ENCODE measurements at places on chromosomes 7 and 10.
A peak's percentile ranks its signal among the peaks of the same experiment; 100 is the strongest.

DNA sequence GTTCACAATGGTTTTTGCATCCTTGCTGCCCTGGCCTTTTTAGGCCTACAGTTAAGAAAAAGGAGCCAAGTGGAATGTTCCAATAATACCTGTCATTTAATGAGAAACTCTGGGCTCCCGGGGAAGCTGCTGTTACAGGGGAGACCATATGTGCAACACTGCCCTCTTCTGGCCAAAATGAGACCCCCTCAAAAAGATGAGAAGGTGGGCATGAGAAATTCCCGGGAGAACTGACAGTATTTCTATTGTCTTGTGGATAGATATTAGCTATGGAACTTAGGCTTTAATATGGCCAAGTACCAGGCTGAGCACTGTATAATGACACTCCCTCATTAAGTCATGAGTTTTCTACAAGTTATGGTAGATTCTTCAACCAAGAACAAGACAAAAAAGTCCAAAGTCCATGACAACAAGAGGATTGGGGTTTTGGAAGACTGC, 99.4 kb downstream of the CCDC3 start:
- peak; percentile 74 for DNase-seq

GRCh38 chr7:101690061-101690460, 61.0 kb upstream of the MYL10 start:
- no peak for DNase-seq

DNA sequence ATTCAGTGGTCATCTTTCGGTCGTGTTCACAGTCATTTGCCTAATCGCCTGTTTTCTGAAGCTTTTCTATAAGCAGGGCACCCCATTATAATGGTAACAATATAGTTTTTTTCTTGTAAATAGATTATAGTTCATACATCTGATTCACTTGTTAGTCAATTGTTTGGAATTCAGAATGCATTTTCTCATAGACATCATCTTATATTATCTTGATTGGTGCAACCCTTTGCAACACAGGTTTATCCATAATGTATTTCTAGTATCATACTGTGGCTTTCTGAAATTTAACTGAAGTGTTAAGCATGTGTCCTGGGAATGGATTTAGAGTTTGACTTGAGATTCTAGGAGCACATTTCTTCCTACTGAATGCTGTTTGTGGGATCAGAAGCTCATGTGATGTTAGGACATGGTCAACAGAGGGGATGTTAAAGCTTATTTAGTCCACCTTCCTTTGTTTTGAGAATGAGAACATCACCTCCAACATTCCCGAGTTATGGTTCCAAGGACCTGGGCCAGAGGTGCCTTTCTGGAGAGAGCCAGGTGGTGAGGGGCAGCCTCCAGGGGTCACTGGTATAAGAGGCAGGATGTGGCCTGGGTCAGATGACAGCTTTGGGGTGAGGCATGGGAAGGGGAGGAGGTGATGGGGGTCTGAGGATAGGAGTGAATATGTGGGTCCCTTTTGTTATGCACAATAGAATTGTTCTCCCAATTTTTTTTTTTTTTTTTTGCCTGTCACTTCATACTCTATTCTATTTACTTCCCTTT, 415.6 kb downstream of the EXOC4 start:
- DNase-seq = no peak

GRCh38 chr10:30755441-30755953, 125.9 kb upstream of the LYZL2 start:
- no peak for DNase-seq

GRCh38 chr10:97353945-97354344, 19.4 kb upstream of the FRAT2 start:
- DNase-seq = no peak

DNA sequence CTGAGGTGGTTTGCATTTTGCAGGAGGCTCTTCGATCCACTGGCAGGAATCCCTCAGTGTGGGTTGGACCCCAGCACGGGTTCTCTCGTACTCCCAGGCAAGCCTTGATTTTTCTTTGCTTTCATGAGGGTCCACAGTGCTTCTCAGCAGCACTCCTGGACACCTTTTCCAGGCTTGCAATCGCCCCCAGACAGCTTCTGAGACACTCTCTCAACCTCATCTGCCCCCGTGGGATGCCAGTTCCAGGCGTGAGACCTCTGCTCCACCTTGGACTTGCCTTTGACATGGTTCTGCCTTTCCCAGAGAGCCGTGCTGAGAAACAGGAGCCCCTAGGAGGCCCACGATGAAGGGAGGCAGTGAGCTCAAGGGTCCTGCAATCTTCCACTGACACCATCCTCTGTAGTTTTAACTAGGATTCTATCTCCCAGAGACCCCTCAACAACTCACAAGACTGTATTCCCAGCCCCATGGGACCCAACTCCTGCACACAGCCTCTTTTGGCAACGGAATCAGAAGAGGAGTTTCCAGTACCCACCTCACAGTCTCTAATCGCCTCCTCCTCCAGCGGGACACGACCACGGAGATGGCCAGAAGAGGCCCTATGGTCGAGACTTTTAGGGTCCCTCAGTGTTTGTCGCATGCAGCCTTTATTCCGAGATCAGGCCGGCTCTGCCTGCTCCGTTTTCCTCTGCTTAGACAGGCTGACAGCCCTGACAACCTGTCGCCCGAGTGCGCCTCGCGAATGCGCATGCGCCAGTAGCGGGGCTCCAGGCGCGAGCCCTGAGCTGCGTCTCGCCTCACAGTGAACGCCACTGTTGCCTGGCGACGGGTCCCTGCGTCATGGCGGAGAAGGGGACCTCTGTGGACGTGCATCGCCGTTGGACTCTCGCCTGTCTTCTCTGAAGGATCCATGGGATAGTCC, 26.0 kb upstream of the ZNF273 start:
- no peak for DNase-seq

DNA sequence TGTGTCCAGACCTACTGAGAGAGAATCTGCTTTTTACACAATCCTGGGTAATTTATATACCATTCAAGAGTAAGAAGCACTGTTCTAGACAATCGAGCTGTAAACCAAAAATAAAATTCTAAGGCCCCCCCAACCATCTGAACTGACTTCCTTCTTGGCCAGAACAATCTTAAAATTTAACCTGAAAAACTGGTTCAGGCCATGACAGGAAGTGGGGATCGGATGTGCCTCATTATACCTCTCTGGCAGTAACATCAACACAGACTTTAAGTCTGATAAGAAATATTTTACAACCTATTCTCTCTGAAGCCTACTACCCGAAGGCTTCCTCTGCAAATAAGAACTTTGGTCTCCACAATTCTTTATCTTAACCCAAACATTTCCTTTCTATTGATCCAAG, 75.2 kb upstream of the KIF5B start:
- no peak for DNase-seq

GRCh38 chr7:72268796-72269195, 143.3 kb downstream of the CALN1 start:
- DNase-seq = no peak

GRCh38 chr10:124449170-124450011, 444 bp downstream of the NKX1-2 start:
- no peak for DNase-seq

- DNase-seq = no peak
These were observed 44.7 kb downstream of the PDE1C start for GRCh38 chr7:32025381-32026082.

DNA sequence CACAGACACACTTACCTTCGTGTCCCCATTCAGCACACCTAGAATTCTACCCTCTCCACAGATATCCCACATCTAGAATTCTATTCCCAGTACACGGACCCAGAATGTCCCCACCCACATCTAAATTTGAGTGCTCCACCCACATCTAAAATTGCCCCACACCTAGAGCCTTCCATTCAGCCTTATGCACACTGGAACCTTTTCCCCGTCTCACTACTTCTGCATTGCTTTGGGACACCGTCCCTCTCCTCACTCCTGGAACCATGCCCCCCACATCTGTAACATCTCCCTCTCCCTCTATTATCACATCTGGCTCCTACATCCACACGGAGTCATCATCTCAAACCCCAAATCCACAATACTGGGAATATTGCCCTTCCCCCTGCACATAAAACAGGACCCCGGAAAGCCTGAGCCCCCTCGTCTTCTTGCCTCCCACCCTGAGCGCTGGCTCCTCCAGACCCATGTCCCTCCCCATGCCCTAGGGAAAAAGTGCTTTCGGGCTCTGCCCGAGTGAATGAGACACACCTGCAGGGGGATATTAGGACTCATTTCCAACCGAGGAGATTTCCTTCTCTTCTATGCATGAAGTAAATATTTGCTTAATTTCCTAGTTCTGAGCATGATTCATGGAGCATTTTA, 125.8 kb upstream of the UNC5B start:
- DNase-seq = no peak

- no peak for DNase-seq
These were observed 12.1 kb downstream of the GIMAP6 start for GRCh38 chr7:150620061-150620460.

DNA sequence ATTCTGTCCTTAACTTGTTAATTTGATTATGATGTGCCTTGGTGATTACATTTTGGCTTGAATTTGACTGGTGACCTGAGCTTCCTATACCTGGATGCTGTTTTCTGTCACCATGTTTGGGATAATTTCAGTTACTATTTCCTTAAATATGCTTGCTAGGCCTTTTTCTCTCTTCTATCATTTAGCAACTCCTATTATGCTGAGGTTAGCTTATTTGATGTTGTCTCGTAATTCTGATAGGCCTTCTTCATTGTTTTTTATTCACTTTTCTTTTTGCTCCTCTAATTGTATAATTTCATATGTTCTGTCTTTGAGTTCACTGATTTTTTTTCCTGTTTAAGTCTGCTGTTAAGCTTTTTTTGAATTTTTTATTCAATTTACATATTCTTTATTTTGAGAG, 184.9 kb downstream of the ITGB1 start:
- DNase-seq = no peak

DNA sequence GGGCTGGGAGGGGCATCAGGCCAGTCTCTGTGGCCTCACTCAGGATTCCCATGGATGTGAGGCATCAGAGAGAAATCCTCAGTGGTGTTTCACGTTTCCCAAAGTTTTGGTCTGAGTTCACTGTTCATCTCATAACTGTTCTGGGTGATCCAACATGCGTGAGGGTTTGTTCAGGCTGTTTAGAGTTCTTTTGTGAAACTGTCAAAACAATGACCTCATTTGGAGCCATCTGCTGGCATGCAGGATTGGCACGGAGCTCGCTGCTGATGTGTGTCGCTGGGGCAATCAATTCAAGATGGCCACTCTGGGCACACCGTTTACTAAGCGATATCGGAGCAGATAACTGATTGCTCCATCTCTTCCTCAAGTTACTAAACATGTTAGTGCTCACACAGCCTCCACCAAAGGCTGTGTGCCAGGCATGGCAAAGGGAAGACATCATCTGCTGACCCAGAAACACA, 365.6 kb downstream of the WDR11 start:
- no peak for DNase-seq

GRCh38 chr7:95056901-95057300, 149.5 kb downstream of the PPP1R9A start:
- no peak for DNase-seq

DNA sequence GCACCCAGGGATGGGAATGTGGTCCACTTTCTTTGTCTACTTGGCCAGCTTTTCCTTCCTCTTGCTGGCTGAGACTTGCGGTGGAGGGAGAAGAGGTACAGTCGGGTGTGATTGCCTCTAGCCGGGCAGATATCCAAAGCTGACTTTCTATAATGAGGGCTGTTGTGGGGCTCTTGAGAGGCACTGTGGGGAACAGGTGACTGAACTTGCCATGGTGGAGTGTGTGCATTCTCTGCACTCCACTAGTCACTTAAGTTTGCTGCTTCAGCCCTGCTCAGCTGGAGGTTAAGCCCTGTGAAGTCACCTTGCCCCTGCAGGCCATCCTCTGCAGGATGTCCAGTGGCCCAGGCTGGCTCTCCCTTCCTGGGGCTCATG, 116.6 kb downstream of the AOAH start:
- no peak for DNase-seq

All from NAMALWA (cell line).